ENCODE measurements at places on chromosomes 12 and 14. TPM values are rescaled to one million over a fixed set of nuclear protein-coding genes. Genes with fewer than 3 reads are reported as not detected.
A peak's percentile ranks its signal among the peaks of the same experiment; 100 is the strongest.

DNA sequence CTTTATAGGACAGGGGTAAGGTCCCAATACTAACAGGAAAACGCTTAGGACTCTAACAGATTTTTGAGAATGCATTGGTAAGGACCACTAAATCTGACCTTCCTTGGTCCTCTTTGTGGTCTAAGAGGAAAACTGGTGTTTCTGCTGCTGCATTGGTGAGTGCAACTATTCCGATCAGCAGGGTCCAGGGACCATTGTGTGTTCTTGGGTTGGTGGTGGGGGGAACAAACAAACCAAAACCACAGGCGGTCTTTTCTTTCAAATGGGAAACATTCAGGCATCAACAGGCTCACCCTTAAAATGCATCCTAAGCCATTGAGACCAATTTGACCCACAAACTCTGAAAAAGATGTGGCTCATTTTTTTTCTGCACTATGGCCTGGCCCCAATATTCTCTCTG lies 20.7 kb downstream of the EPYC start:
- no peak for DNase-seq

GRCh38 chr14:55354500-55354899 lies 57.1 kb downstream of the ATG14 start:
- peak; percentile 61 for DNase-seq

- no peak for DNase-seq
Measured at GRCh38 chr12:58695263-58695662, 225.0 kb downstream of the LRIG3 start.

DNA sequence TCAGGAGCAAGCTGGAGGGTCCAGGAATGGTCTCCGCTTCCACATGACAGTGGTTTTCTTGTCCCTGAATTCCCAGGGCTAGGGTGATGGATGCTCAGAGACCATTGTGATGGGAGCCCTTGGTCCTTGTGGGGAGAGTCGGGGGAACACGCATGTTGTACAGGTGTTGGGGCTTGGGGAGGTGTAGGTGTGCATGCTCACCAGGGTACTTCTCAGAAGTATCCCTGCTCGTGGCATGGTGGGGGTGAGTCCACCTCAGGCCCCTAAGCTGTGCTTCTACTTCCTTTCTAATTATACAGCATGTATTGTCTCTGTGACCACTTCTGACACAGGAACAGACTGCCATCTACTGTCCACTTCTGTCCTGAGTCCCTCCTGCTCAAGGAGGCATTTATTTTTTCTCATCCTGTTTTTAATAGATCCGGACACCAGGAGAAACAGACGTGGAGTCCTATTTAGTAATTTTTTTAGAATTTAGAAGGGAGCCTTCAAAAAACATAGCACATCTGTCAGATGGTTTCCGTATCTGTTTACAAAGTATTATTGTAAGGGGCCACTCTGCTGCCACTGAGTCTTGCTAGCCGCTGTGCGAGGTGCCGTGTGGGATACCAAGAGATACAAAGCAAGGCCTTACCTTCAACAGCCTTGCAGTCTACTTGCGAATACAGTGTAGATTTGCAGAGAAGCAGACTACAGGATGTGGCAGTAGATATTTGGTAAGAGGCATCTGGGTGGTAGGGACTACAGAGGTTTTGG lies 10.5 kb downstream of the NTF3 start:
- DNase-seq: no peak

DNA sequence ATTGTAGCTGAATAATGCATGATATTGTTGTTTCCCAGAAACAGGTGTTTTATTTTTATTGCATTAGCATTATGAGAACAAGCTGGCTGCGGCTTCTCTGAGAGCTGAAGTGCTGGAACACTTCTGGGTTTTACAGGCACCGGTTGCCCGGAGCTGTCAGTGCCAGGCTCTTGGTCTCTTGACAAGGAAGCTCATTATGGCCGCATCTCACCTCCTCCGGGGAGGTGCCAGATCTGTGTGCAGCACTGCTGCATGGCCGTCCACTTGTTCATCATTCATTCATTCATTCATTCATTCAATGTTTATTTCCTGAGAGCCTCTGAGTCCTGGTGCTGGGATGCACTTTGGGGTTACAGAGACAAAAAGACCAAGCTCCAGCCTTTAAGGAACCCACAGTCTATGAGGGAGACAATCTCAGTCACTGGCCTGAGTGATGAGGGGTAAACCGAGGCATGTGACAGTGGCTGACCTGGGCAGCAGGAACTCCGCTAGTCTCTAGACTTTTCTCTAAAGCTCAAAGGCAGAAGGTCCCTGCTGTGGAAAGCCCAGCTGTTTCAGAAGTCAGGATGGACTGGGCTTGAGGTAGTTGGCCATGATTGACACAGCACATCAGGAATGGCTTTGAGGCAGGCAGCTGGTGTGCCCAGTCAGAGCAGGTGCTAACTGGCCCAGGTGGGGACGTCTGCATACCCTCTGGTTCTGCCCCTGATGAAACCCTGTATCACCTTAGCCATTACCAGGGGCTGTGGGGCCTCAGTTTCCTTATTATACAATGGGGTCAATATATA lies 181.0 kb downstream of the ADGRD1 start:
- no peak for DNase-seq

GRCh38 chr14:54253195-54253947 lies 143.4 kb upstream of the CDKN3 start:
- no peak for DNase-seq

GRCh38 chr12:2014231-2014630 lies 10.0 kb upstream of the DCP1B start:
- DNase-seq: no peak

DNA sequence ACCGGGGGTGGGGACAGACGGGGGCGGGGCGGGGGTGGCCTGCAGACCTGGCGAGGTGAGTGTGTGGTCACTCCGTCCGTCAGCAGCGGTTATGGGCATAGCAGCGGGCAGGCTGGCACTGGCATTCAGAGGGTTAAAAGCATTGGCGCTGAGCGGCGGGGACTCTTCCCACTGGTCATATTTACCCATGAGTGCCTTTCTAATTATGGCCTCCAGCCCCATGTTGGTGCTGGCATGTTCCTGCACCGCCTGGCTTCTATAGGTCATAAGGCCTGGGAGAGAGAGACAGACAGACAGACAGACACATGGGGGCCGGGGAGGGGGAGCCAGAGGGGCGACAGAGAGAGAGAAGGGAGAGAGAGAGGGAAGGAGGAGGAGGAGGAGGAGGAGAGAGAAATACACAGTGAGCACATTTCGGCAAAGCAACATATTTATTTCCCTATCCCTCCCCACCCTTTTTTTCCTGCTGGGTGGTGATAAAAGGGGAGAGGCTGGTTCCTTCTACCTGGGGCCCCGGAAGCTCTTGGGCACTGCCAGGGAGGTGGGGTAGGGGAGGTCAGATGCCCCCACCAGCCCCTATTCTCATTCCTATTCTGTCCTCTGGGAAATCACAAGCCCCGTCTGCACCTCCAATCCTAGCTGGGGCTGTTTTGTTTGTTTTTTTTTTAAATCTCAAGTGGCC lies 32.6 kb downstream of the RFLNA start:
- peak; percentile 36 for DNase-seq

DNA sequence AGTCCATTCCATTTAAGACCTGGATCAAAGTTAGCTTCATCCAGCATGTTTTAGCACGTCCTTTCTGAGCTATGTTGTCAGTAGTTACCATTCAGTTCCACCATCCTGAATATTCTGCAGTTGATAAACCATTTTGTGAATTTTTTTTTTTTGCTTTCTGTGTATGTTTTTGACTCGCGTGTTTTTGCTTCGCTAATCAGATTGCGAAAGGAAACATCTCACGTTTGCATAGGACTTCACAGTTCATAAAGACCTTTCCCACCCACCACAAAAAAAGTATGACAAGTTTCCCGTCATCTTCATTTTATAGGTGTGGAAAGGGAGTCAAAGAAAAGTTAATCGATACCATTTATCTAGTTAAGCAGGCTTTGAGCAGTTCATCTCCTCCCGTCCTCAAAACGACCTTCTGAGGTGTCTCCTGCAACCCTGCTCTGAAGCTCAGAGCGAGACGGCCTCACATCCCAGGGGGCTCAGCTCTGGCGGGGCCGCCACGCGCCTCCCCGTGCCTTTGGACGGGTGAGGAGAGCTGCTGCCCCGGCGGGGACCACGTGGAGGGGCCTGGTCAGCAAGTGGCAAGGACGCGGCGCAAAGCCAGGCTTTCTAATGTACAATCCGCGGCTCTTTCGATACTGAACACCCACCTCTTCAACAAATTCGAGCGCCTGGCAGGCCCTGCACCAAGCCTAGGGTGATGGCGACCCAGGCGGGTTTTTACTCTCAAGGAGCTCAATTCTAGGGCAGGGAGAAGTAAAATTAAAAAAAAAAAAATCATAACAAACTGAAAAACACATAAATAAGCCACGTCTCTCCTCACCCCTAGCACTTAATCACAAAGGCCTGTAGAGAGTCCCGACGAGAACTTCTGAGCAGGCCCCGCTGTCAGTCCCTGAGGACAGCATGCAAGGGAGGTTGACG lies 988 bp upstream of the TMEM263 start:
- DNase-seq: no peak

DNA sequence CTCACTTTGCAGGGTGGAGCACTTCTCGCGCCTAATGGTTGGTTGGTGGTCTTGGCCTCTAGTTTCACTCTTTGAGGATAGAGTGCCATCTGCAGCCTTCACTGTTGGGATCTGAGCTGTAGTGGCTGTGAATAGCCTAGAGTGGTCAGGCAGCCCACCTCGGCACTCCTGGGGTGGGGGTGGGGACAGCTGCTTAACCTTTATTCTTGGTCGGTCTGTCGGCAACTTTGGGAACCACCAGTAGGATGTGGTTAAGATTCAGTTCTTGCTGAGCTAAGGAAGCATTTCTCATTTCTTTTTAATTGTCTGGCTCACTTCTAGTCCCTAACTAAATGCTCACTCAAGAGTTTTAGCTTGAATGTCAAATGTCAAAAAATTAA lies 21.1 kb downstream of the TMBIM6 start:
- DNase-seq: no peak

DNA sequence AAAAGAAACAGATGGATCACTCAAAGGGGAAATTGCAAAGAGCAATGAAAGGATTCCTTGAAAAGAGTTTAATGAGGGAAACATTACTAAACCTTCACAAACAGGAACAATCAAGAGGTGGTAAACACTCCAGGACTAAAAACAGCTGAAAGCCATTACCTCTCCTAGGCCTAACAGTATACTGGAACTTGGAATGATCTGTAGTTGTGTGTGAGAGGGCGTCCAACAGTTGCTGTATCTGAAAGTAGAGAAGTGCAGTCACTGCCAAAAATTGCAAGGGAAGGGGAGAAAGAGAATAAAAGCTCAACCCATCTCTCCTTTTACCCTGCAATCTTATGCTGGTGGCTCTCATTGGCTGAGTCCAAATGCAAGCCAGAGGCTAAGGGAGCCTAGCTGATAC lies 17.0 kb upstream of the MIS18BP1 start:
- no peak for DNase-seq

DNA sequence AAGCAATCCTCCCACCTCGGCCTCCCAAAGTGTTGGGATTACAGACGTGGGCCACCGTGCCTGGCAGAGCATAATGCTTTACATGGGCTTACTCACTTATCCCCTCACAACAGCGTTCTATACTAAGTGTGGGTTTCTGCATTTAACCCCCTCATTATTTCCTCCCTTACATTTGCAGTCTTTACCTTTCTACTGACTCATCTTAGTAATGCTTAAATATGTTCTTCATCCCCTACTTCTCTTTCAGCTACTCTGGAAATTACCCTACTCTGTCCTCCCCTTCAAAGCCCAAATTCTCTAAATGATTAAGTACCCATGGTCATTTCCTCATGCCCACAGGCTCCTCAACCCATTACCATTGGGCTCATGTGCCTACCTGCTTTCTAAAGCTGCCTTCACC lies 40.7 kb downstream of the NKX2-1 start:
- DNase-seq: no peak

DNA sequence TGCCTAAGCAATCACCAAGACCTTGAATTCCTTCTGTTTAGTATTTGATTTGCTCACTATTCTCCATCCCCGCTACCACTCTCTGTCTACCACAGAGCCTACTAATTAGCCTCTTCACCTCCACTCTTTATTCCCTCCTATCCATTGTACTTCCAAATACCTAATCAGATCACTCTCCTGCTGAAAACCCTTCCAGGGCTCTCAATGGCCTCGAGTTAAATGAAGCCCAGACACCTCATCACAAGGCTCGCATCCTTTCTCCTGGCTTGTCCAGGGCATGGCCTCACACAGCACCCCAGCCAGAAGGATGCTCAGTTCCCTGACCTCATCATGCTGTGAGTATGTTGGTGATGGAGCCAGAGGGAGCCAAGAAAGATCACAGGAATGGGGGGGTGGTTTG lies 71.4 kb upstream of the PRMT8 start:
- DNase-seq: no peak

GRCh38 chr12:52837413-52837741 lies 3.3 kb upstream of the KRT79 start:
- no peak for DNase-seq

GRCh38 chr12:81705586-81705985 lies 53.6 kb downstream of the PPFIA2 start:
- DNase-seq: no peak

DNA sequence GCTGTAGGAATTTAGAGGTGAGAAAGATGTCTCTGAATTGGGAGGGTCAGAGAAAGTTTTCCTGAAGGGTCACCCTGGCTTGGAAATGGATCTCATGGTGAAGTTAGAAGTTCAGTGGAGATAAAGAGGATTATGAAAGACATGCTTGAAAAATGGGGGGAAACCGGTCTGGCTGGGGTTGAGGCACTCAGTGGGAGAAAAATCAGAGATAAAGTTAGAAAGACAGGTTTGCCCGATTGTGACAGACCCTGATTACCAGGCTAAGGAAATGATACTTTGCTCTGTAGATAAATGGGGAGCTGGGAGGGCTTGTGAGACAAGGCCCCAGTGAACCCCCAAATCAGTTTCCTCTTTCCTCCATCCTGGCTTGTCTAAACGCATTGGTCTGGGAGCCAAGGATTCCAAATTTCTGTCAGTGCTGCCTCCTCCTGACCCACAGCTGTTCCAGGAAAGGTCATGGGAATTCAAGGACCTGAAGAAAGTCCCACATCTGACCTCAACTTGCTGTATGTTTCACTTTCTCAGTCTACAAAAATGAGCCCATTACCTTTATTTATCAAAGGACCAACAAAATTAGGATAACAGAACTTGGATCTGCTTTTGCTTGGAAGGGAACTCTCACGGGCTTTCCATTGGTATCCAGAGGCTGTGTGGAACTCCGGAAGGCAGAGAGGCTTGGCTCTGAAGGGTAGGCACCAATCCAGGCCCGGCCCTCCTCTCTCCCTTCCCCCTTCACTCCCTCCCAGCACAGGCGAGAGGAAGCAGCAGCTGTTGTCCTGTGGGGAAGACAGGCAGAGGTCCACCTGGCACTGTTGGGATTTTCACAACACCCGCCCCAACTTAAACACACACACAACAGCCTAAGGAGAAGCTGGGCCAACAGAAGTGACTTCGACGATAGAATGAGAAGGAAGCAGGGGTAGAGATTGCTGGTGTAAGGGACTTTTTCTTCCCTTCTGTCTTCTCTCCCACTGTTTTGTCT lies 3.4 kb upstream of the RNASE7 start:
- DNase-seq: no peak

GRCh38 chr14:51653079-51653774 lies 1.5 kb downstream of the FRMD6 start:
- peak; percentile 66 for DNase-seq

GRCh38 chr14:101184104-101184455 lies 280.6 kb upstream of the RTL1 start:
- no peak for DNase-seq

GRCh38 chr12:94204499-94205247 lies 56.3 kb downstream of the PLXNC1 start:
- DNase-seq: no peak

Gene TMEM233
- 1.7 TPM for polyA plus RNA-seq

Gene SLC5A8
- 33.1 TPM for polyA plus RNA-seq

Gene CNTN1
- 35.7 TPM for polyA plus RNA-seq

Gene AICDA
- polyA plus RNA-seq: 0.45 TPM

Gene IFI27L1
- 33.8 TPM for polyA plus RNA-seq

Gene ANHX
- not detected for polyA plus RNA-seq

Gene MYF5
- not detected for polyA plus RNA-seq

Gene KRT8
- 223 TPM for polyA plus RNA-seq

Gene MIS18BP1
- 63.8 TPM for polyA plus RNA-seq

Gene ARHGAP9
- polyA plus RNA-seq: 2.6 TPM

Gene LMNTD1
- polyA plus RNA-seq: not detected

Measured in left kidney (tissue), 8 donors.